ENCODE measurements at places on chromosomes 3 and 15.

DNA sequence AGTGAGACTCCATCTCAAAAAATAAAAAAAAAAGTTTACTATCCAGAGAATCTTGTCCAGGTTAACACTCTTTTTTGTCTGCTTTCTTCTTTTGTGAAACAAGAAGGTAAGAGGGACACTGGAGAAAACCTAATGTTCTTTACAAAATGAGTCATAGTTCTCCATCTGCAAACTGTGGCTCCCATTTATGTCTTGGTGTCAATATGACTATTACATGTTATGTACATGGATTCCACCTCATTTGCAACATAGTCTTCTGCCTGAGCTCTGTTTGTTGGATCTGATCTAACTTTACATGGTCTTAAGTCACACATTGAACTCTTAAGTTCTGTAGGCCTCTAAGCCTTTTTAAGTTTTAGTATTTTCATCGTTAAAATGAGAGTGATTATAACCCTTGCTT is 421.2 kb upstream of the TPRG1 start:
- H3K27ac ChIP-seq = no peak overlapping the region
- H3K4me1 ChIP-seq = peaks cover 12% of the 10 kb centered on the region
- no peak overlapping the region for H3K4me3 ChIP-seq

DNA sequence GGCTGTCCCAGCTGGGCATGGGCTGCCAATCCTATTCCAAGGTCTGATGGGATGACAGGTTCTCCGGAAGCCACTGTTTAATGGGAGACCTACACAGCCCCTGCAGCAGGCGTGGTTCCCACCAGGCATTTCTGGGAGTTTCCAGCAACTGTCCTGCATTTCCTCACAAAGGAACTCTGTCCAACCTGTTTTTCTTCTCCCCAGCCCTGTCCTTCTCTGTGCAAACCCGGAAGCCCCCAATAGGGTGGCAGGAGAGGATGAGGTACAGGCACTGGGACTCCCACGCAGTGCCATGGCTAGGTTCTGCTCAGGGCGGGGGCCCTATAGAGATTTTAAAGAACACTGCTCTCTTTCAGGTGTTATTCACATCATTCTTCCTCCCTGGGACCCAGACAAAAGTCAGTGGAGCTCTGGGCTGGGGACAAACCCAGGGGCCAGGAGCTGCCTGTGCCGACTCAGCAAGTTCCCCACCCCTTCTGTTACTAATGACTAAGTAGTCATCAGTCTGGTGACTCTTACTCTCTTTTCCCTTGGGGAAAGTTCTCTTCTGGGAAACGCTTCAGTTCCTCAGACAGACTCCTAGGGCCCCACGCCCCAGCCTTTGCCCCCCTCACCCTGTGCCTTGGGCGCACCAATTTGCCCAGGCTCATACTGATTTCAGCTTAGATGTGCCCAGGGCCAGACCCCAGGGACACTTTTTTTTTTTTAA is 97.7 kb downstream of the CD47 start:
- no peak overlapping the region for H3K4me3 ChIP-seq
- H3K27me3 ChIP-seq = no peaks in the 10 kb centered on the region
- H3K27ac ChIP-seq = no peak overlapping the region
- no peak for DNase-seq

GRCh38 chr3:172106989-172107388 is 67.6 kb downstream of the FNDC3B start:
- DNase-seq = peak; percentile 83
- peaks cover 2% of the 10 kb centered on the region for H3K27me3 ChIP-seq
- H3K4me1 ChIP-seq = peaks cover 74% of the 10 kb centered on the region
- H3K36me3 ChIP-seq = peaks cover 14% of the 10 kb centered on the region

DNA sequence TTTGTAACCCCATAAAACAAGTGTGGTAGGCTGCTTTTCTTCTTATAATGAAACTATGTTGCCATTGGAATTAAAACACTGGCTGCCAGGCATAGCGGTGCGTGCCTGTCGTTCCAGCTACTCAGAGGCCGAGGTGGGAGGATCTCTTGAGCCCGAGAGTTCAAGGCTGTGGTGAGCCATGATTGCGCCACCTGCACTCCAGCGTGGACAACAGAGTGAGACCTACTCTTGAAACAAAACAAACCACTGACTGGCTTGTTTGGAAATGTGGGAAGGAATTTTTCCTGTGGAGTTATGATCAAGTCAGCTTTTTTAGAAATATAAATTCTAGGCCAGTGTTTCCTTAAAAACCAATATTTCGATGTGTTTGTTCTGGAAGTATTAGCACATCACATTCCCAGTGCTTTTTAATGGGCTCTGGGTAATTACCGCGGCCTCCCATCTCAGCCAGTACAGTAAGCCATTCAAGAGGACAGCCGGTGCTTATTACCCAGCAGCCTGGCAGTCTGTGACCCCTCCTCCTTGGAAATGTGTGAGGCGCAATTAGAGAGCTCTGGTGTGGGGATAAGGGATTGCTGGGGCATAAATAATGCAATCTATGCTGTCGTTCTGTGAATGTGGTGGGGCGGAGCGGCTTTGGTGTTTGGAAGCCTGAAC is 58.3 kb upstream of the TRAK1 start:
- DNase-seq = no peak
- H3K27ac ChIP-seq = no peak overlapping the region
- H3K4me3 ChIP-seq = no peak overlapping the region
- no peaks in the 10 kb centered on the region for H3K4me1 ChIP-seq
- no peaks in the 10 kb centered on the region for H3K27me3 ChIP-seq

- no peaks in the 10 kb centered on the region for H3K4me1 ChIP-seq
- H3K27ac ChIP-seq = no peak overlapping the region
- H3K4me3 ChIP-seq = no peak overlapping the region
Observed at GRCh38 chr15:53549697-53550305, 209.7 kb downstream of the WDR72 start.

GRCh38 chr3:166462891-166463470 is 625.8 kb upstream of the BCHE start:
- no peak overlapping the region for H3K27ac ChIP-seq
- no peaks in the 10 kb centered on the region for H3K27me3 ChIP-seq
- no peaks in the 10 kb centered on the region for H3K36me3 ChIP-seq
- H3K4me1 ChIP-seq = no peaks in the 10 kb centered on the region
- no peak overlapping the region for H3K4me3 ChIP-seq

GRCh38 chr3:124779751-124780191 is 49.5 kb downstream of the UMPS start:
- peaks cover 7% of the 10 kb centered on the region for H3K27me3 ChIP-seq
- no peaks in the 10 kb centered on the region for H3K36me3 ChIP-seq
- H3K27ac ChIP-seq = no peak overlapping the region
- H3K4me3 ChIP-seq = no peak overlapping the region
- DNase-seq = no peak

- no peaks in the 10 kb centered on the region for H3K27me3 ChIP-seq
- H3K4me3 ChIP-seq = no peak overlapping the region
- H3K27ac ChIP-seq = no peak overlapping the region
- H3K4me1 ChIP-seq = no peaks in the 10 kb centered on the region
- no peaks in the 10 kb centered on the region for H3K36me3 ChIP-seq
Observed at GRCh38 chr15:85810075-85810474, 15.3 kb upstream of the KLHL25 start.

- DNase-seq = no peak
- peaks cover 54% of the 10 kb centered on the region for H3K36me3 ChIP-seq
- H3K27ac ChIP-seq = no peak overlapping the region
- no peak overlapping the region for H3K4me3 ChIP-seq
- no peaks in the 10 kb centered on the region for H3K27me3 ChIP-seq
Observed at GRCh38 chr3:16494094-16494493, 19.4 kb downstream of the RFTN1 start.

GRCh38 chr15:100059094-100059493 is 282.7 kb downstream of the ADAMTS17 start:
- no peak overlapping the region for H3K4me3 ChIP-seq
- no peak overlapping the region for H3K27ac ChIP-seq
- DNase-seq = no peak
- H3K27me3 ChIP-seq = no peaks in the 10 kb centered on the region

- DNase-seq = no peak
- peaks cover 17% of the 10 kb centered on the region for H3K4me1 ChIP-seq
- H3K27ac ChIP-seq = peak overlapping the region; percentile 45
- no peak overlapping the region for H3K4me3 ChIP-seq
Observed at GRCh38 chr15:51935466-51936104, 36.0 kb downstream of the LEO1 start.

DNA sequence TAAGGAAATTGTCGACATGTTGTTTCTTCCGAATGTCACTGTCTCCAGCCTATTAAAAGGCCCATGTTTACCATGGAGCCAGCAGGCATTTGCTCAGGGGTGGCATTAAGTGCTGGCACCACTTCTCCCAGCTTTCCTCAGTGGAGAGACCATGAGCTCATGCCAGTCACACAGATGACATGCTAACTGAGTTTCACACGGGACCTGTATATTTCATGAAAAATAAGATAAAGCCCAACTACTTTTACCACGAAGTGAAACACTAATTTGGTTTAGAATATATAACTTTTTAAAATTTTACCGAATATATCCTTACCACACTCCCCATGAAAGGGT is 93.4 kb downstream of the ETFA start:
- H3K27ac ChIP-seq = no peak overlapping the region
- H3K4me1 ChIP-seq = peaks cover 8% of the 10 kb centered on the region
- H3K4me3 ChIP-seq = no peak overlapping the region
- no peaks in the 10 kb centered on the region for H3K27me3 ChIP-seq
- DNase-seq = no peak

DNA sequence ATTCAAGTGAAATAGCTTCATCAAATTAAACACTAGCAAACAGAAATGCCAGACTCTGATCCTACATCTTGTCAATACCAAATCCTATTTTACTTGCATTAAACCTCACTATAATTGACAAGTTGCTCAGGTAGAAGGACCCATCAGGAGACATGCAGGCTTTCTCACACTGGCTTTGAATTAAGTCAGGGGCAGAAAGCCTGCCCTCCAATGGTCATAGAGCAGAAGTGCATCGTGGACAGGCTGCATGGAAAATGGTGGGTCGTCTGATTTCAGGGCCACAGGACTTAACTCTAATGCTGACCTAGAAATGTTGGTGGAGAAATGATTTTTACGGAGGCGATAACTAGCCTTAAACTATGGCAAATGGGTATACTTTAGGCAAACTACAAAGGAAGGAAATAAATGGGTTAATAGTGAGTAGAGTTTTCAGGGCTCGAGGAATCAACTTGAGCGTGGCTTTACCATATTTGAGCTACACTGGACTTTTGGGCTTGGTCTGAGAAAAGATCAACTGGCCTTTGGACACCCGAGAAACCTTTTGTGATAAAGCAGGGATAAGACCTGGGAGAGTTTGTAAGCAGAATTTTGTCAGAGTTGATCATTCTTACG is 283.9 kb downstream of the GRM7 start:
- H3K27ac ChIP-seq = no peak overlapping the region
- H3K27me3 ChIP-seq = no peaks in the 10 kb centered on the region
- no peaks in the 10 kb centered on the region for H3K36me3 ChIP-seq
- no peak overlapping the region for H3K4me3 ChIP-seq
- H3K4me1 ChIP-seq = no peaks in the 10 kb centered on the region
- no peak for DNase-seq

DNA sequence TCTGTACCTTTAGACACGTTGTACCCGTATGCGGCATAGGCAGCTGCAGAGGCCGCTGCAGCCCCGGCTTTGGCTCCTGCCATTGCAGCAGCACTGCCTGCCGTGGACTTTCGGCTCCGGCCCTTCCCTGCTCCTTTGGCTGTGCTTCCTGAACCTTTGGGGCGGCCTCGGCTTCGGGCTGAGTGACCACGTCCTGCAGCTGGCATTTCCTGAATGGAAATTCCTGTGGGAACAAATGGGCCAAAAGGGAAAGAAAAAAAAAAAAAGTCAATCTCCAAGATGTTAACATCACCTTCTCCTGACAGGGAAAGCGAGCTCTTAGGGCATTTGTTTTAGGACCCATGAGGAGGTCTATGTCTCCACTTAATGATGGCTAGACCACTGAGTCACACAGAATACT is 29.6 kb downstream of the CHAC1 start:
- peaks cover 4% of the 10 kb centered on the region for H3K4me1 ChIP-seq
- no peaks in the 10 kb centered on the region for H3K27me3 ChIP-seq
- H3K4me3 ChIP-seq = no peak overlapping the region
- DNase-seq = no peak
- no peak overlapping the region for H3K27ac ChIP-seq
- peaks cover 73% of the 10 kb centered on the region for H3K36me3 ChIP-seq

Data from activated CD4-positive, alpha-beta memory T cell treated with anti-CD3 and anti-CD28 coated beads, Interleukin-2, amount 10 ng/mL, durations not matched to agents 7 days and 5 days (primary cell).